ENCODE measurements at places on chromosomes 7 and 10. TPM values are rescaled to one million over a fixed set of nuclear protein-coding genes. Genes with fewer than 3 reads are reported as not detected.

The NANOS1 gene
- total RNA-seq = 7.8 TPM

The HYAL4 gene
- total RNA-seq = not detected

The AKR1C2 gene
- not detected for total RNA-seq

The NUTM2D gene
- 0.54 TPM for total RNA-seq

DNA sequence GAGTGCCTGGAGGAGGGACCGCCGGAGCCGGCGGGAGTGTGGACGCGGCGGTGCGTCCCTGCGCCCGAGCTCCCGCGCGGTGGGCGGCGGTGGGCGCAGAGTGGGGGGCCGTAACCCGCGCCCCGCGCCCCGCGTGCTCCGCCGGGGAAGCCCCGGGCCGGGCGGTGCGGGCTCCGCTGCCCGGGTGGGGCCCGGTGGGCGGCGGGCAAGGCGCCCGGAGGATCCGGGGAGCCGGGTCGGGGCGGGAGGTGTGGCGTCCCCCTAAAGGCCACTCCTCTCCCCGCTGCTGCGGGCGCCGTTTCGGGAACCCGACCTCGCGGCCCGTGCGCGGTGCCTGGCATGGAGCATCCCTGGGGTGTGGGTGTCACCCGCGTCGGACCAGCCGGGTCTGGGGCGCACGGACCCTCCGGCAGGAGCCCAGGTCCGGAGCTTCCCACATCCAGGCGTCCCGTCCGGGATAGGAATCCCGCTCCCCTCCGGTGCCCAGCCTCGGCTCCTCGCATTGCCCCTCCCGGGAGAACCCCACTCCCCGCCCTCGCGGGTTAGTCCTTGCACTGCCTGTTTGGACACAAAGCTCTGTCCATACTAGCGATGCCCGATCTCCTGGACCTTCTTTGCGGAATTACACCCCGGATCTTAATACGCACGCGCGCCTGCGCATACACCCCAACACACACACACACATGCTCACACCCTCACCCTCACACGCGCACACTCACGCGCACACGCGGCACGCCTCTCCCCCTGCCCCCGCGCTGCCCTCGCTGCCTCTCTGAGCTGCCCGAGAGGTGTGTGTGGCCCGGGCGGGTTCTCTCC is 723 bp downstream of the MTURN start:
- DNase-seq = peak; percentile 58

GRCh38 chr10:26665080-26666048 is 32.1 kb upstream of the PDSS1 start:
- DNase-seq = no peak

- peak; percentile 57 for DNase-seq
These were observed 1.1 kb downstream of the CAMK2G start for GRCh38 chr10:73873142-73873837.

- peak; percentile 86 for DNase-seq
These were observed 3.3 kb downstream of the LFNG start for GRCh38 chr7:2522780-2523433.

DNA sequence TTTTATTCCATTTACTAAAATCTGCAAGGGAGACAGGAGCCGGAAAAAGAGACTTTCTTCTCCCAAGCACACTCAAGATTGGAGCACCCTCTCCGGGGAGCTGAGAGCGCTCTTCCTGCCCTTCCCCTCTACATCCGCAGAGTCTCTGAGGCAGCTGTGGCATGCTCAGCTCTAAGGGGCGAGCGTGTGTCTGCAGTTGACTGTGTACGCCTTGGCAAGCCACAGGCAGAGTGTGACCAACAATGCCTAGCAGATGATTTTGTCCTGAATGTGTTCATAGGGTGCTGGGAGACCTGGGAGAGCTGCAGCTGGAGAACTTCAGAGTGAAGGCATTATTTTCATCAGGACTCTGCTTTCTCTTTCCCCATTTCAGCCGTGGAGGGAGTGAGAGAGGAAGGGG is 20.7 kb downstream of the MTURN start:
- no peak for DNase-seq

DNA sequence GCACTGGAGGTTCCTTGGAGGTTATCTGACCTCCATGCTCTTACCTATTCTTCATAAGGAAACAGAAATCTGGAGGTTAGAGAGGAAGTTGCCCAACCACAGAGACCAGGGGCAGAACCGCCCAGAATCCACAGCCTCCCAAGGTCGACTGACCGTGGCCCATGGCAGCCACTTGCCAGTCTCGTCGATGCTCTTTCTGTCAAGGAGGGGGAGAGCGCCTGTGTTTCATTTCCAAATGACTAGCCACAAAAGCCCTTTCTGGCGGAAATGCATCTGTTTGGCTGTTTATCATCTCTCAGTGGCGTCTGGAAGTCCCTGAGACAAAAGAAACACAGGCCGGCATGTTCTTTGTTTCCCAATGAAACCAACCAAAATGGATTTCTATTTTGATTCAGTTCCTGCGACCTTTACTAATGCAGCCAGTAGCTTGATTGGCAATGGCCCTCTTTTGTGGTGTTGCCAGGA is 2.9 kb downstream of the RAMP3 start:
- DNase-seq = no peak

GRCh38 chr10:248307-248706 is 113.1 kb downstream of the ZMYND11 start:
- DNase-seq = no peak

- DNase-seq = no peak
These were observed 85.6 kb downstream of the ST8SIA6 start for GRCh38 chr10:17368708-17369272.

GRCh38 chr10:125961743-125962142 is 65.4 kb downstream of the FANK1 start:
- peak; percentile 32 for DNase-seq

- no peak for DNase-seq
These were observed 41.0 kb downstream of the CADPS2 start for GRCh38 chr7:122845286-122845685.

DNA sequence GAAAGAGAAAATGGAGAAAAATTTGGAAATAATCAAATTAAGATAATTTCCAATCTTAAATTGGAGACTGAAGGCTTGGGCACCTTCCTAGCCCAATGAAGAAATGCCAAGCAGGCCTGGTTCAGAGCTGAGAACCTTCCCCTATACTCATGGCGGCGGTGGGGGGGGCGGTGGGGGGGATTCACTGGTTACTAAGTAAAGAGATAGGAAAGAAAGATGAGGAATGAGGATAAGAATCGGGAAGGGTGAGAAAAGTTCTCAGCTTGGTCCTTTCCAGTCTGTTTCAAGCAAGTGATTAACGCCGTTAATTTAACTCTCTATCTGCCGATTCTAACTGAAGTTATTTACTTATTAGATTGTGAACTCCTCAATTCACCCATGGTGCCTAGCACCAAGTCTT is 41.5 kb downstream of the DPY19L1 start:
- DNase-seq = no peak
